ENCODE measurements at places on chromosomes 2 and 18. TPM values are rescaled to one million over a fixed set of nuclear protein-coding genes. Genes with fewer than 3 reads are reported as not detected.

DNA sequence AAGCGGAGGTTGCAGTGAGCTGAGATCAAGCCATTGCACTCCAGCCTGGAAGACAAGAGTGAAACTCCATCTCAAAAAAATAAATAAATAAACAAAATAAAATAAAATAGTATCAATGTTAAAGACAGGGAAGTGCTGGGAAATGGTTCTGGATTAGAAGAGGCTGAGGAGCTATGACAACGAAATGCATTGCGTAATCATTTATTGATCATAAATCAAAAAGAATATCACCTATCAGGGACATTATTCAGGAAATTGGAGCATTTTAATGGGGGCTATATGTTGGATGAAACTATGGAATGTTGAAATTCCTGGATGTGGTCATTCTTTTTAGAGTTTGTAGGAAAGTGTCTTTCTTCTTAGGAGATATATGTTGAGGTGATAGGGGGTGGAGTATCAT is 30.9 kb upstream of the MTA3 start:
- no peak for DNase-seq

GRCh38 chr18:12750076-12750714 is 47.4 kb downstream of the PSMG2 start:
- peak; percentile 67 for DNase-seq

DNA sequence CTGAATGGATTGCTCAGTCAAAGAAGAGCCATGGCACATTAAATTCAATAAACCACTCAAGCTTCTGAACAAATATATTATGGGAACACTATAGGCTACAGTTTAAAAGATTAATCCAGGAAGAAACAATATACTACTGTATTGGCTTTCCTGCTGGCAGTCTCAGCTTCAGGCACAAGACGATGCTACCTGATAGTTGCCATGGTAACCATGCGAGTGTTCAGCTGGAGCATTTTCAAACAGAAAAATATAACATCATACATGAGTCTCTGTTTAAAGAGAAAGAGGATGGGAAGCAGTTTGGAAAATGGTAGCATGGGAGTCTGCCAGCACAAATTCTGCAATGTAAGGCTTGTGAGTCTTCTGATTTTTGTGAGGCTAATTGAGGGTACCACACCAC is 65.9 kb upstream of the CPO start:
- no peak for DNase-seq

DNA sequence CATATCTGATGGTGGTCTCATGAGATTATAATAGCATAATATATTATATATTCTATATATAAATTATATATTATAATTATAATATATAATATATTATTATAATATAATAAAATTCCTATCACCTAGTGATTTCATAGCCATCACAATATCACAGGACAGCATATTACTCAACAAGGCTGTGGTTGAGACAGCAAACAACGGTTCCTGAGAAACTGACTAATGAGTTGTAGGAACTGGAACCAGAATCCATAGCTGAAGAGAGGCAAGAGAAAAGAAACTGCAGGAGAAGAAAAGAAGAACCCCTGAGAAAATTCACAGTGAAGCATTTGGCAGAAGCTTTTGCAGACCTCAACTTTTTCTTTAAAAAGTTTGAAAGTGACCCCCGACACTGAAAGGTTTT is 84.0 kb downstream of the BCL2L11 start:
- DNase-seq: no peak

DNA sequence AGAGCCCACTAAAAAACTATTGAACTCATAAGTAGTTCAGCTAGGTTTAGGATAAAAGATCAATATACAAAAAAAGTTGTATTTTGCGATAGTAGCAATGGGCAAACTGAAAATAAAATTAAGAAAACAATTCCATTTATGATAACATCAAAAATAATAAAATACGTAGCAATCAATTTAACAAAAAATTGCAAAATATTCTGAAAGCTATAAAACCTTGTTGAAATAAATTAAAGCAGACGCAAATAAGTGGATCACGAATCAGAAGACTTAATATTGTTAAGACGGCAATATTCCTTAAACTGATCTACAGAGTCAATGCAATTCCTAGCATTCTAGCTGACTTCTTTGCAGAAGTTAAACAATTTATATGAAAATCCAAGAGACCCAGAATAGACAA is 24.5 kb downstream of the ABCB11 start:
- DNase-seq: no peak

DNA sequence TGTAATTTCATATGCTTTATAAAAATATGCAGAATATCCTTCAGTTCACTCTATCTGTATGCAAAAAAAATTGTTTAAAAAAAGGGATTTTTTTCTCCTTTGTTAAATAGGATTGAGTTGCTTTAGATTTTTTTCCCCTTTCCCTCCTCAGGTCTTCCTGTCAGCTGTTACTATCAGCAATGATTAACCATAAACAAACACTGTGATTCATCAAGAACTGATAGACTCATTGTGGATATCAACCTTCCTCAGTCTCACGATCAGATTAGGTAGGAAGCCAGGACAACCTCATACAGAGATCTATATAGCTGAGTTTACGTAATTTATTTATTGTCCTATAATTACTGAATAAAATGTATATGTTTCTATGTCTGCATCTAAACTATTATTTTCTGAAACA is 2136.2 kb upstream of the CELF4 start:
- no peak for DNase-seq

- no peak for DNase-seq
Measured at GRCh38 chr2:67797801-67798540, 264.8 kb downstream of the C1D start.

DNA sequence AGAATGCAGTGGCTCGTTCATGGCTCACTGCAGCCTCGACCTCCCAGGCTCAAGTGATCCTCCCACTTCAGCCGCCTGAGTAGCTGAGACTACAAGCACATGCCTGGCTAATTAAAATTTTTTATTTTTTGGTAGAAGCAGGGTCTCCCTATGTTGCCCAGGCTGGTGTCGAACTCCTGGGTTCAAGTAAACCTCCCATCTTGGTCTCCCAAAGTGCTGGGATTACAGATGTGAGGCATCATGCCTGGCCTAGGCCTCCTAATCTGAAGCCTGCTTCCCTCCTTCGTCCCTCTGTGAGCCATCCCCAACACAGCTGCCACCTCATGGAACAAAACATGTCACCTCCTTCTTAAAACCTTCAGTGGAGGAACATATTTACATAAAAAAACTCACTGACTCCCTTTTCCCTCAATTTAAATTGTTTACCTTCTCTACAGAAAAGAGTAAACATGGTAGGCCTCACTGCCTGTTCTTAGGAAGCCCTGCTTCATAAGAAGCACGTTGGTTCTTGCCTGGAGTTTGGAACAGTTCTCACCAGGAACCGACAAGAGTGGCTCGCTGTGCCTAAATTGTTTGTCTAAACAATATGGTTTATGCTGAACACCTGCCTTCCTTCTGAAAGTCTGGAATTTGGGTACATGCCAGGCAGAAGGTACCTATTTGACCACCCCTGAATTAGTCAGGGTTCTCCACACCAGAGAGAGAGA is 12.1 kb upstream of the RHOB start:
- DNase-seq: no peak

GRCh38 chr2:130335226-130335625 is 7.5 kb upstream of the IMP4 start:
- no peak for DNase-seq

DNA sequence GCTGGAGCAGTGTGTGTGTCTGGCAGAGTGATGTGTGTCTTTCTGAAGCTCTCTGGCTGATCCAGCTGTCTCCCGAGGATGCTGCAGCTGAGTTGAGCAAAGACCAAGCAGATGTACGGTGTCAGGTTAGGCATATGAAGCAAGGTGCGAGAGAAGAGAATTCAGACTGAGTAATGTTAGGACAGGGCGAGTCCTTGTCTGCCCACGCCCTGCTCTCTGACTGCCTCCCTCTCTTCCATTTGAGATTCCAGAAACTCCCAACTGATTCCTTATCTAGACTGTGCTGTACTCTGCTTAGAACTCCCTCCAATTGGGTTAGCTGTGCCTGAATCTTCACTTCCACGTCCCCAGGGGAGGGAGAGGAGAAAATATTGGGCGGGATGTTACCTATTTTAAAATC is 25.7 kb upstream of the LPIN1 start:
- DNase-seq: no peak

DNA sequence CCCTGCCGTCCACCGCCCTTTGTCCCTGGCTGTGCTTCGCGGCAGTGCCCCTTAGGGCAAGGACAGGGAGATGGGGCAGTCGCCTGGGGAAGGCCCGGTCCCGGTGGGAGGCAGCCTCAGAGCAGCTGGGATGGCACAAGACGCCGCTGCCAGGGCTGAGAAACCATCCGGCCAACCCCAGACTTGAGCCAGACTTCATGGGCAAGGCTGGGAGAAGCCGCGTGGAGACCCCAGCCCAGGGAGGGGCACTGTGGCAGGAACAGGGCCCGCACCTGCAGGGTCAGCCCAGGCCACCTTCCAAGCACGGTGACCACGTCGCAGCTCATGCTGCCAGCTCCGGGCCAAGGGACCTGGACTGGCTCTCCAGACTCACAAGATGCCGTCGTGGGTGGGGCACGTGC is 84.0 kb downstream of the NFATC1 start:
- no peak for DNase-seq

DNA sequence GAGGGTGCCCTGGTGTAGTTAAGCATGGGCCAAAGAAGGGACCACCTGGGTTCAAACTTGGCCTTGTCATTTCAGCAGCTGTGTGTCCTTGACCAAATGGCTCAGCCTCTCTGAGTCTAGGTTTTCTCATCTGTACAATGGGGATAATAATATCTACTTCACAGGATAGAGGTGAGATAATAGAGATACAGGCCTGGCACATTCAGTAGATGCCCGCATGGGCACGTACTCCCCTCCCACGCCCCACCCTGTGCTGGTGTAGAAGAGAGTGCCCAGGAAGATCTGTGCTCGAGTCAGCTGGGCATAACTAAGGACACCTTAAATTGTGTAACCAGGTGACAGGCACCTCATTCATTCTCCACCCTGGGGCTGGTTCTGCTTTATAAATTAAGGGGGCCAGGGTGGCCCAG is 8.4 kb upstream of the TMEM185B start:
- DNase-seq: no peak

DNA sequence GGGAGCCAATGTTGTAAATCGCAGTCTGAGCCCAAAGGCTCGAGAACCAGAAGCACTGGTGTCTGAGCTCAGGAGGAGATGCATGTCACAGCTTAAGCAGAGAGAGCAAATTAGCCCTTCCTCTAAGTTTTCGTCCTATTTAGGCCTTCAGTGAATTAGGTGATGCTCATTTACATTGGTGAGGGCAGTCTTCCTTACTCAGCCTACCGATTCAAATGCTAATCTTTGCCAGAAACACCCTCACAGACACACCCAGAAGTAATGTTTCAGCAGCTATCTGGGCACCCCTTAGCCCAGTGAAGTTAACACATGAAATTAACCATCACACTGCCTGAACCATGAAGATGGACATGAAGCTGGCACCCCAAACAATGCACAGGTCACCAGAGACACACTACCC is 385.1 kb downstream of the STK39 start:
- DNase-seq: no peak

DNA sequence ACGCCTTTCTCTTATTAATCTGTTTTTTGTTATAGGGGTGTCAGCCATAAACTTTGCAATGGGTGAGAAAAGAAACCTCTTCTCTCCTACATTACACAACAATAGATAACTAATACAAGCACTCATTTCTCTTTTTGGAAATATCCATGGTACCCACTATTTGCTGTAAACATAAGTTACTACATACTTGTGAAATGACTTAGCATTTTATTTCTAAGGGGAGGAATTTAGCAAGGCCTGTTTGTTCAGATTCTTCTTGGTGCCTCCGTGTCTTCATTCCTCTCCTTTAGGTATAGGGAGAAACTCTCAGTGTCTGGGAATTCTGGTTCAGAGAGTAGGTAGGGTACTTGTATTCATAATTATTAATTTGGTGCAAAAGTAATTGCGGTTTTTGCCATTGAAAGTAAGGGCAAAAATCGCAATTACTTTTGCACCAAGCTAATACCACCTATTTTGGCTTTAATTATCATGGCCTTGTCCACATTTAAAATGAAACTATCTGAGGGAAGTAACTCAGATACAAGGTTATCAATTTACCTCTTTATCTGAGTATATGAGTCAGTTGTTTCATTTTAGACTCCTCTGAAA is 134.8 kb downstream of the MREG start:
- DNase-seq: no peak

DNA sequence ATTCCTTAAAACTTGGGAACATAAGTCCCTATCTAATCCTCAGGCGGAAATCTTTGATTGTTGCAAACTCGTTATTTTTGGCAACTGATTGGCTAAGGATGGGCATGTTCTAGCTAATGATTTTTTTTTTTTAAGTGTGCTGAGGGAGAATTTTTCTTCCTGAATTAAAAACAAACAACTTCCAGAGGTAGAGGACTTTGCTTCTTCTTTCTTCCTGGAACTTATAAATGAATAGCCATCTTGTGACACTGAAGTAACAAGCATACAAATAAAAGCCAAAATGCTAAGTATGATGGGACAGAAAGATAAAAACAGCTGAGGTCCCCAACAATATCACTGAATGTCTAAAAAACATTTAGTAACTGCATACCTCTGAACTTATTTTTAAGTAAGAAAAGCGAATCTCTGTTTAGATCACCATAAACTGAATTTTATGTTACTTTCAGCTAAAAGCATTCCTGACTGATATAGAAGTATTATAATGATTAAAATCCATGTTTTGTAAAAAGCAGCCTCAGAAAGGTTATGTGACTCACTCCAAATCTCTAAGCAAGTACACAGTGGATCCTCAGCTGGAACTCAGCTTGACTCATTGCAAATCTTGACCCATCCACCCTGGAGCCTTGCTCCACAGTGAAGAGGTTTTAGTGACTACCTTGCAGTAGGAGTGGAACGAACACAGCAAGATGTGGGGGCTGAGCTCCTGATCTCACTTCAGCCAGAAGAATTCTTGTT is 344.4 kb downstream of the CLIP4 start:
- no peak for DNase-seq

DNA sequence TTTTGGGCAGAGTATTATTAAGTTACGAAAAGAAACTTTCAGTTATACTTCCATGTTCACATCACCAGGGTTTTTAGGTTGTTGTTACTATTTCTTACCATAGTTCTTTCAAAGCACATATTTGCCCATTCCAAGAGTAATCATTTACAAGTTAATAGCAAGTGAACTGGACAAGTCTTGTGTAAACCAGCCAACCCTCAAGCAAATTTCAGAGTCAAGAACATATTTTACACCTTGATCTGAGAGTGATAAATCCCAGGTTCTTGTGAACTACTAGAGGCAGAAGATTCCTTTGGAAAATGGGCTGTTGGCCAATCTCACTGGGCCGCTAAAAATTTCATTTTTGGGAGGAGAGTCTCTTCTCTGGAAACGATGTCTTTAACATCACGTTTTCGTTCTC is 2.7 kb upstream of the ASAP2 start:
- DNase-seq: no peak

- no peak for DNase-seq
Measured at GRCh38 chr18:3305933-3306332, 44.0 kb downstream of the MYL12B start.

DNA sequence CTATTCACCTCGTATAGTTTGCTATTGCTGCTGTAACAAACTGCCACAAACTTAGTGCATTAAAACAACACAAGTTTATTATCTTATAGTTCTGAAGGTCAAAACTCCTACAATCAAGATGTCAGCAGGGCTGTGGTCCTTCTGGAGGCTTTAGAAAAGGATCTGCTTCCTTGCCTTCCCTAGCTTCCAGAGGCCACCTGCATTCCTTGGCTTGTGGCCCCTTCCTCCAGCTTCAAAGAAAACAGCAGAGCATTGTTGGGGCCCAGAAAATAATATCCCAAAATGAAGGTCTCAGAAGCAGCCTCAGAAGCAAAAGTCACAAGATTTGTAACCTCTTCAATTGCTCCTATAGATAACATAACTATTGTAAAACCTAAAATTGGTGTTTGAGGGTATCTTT is 100.6 kb downstream of the HNRNPLL start:
- DNase-seq: no peak

Gene C2orf72
- total RNA-seq: not detected

Gene TTL
- 20.2 TPM for total RNA-seq

Gene C2orf66
- total RNA-seq: not detected

Gene IL1R1
- total RNA-seq: 5.7 TPM

Gene RNF125
- 12.0 TPM for total RNA-seq
